GF-D8 (cell line): ENCODE measurements at places on chromosomes 2 and 18.

DNA sequence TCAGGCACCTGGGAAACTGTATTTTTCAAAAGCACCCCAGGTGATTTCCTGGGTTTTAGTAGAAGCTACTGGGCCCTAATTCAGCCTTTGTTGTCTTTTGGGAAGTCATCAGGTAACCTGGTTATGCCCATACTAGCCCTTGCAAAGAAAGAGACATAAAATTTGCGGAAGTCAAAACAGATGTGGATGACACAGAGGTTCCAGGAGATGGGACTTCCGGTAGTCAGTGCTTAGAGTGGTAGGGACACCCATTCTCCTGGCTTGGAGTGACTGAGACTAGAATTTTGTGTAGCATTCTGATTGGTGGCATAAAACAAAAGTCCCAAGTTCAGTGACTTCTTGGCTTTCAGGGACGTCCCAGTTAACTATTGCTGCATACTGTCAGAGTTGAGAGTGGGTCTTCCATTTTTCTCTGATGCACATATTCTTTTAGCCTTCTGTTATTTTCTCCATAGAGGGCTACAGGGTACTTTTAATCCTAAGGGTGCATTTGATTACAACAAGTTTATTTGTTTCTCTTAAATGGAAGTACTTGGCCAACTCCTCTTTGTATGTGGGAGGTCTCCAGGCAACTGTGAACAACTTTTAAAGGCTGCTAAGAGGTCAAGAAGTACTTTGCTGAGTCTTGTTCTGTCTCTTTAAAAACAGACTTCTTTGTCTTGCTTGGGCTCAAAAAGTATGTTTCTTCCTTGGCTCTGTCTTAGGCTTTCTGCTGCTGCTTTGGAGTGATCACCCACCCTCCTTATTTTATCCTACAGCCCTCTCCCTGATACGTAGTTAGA is 8.8 kb downstream of the NAB1 start:
- DNase-seq = no peak

DNA sequence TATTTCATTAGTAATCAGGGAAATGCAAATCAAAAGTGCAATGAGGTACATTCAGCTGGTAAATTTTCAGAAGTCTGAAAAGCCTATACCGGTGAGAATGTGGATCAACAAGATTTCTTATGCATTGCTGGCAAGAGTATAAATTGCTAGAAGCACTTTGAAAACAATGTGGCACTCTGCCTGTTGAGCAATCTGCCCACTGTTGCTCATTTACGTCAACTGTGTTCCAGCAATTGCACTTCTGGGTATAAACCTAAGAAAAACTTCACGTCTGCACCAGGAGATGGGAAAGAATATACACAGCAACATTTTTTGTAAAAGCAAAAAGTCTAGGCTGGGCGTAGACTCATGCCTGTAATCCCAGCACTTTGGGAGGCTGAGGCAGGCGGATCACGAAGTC is 40.8 kb downstream of the MTERF4 start:
- no peak for DNase-seq

GRCh38 chr2:35598310-35598709 is 757.3 kb upstream of the CRIM1 start:
- no peak for DNase-seq

- no peak for DNase-seq
These were observed 316.5 kb downstream of the CYP26B1 start for GRCh38 chr2:71831193-71831577.

DNA sequence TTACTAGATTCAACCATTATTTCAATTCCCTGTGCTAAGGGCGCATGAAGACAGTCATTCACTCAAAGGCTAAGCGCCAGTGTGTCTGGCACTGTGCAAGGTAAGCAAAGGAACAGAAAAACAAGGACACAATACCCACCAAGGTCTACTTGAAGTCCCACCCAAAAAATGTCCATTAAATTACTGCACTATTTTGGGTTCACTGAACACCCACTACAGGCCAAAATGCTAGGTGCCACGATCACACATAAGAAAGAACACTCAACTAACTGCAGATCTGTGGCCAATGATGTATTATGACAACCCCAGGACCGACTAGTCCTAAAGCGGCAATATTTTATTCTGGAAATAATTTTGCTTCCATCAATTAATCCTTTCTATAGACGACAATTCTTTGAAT is 1.8 kb downstream of the TMEM131 start:
- no peak for DNase-seq

DNA sequence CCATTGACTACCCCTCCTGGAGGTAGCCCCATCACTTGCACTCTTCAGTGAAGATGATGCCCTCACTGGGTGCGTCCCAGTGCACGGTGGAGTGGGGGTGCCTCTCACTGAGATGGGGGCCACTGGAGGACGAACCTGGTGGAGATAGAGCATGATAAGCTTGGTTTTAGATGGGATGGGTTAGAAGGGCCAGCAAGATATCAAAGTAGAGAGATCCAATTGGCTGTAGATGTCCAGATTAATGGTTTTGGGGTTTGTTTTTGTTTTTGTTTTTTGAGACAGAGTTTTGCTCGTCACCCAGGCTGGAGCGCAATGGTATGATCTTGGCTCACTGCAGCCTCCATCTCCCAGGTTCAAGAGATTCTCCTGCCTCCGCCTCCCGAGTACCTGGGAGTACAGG is 28.3 kb downstream of the DPYSL5 start:
- DNase-seq = no peak

- no peak for DNase-seq
These were observed 11.7 kb downstream of the DOK1 start for GRCh38 chr2:74566076-74566753.

DNA sequence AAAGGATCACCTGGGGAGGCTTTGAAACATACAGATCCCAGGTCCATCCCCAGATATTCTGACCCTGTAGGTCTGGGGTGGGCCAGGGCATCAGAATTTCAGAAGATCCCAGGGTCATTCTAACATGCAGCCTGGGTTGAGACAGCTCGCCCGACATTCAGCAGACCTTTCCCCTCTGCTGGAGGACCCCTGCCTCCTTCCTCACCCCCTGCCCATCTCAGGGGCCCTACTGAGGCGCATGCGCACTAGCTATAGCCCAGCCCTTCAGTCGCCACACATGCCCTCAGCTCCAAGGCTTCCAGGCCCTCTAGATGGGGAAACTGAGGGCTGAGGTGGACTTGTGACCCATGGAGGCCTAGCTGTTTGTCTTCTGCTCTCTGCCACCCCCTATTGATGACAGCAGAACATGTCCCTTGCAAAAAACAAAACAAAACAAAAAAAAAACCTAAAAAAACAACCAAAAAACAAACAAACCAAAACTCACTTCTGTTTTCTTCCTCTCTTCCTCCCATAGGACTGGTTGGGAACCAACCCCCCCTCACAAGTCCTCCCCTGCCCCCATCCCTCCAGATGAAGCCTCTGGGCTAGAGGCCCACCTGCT is 91.3 kb downstream of the ZBTB7C start:
- DNase-seq = no peak

GRCh38 chr2:10963155-10963554 is 51.4 kb downstream of the KCNF1 start:
- DNase-seq = no peak

GRCh38 chr2:72212486-72212855 is 64.8 kb upstream of the CYP26B1 start:
- no peak for DNase-seq

DNA sequence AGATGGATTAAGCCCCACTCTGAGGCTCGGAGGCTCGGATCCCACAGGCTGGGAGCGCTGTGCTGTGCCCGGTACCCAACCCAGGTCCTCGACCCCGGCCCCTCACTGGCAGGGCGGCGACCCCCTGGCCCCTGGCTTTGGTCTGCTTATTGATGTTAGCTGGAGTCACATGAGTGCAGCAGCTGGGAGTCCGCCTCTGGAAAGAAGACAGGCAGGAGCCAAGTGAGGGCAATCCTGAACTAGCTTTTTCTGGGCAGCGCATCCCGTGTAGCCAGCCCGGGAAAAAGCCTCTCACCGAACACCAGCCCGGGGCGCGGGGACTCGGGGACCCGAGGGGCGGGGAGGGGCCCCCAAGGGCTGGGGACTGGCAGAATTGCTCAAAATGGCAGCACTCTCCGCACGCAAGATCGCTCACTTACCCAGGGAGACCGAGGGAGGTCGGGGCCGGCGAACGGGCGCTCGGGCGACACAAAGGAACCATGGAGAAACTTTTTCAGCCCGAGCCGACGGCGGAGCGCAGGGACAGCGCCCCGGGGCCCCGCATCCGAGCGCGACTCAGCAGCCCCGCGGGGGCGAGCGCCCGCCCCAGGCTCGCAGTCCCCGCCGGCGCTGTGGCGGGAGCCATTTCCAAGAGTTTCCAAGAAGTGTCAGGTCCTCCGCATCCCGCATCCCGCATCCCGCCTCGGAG is 567 bp downstream of the TMEM200C start:
- DNase-seq = no peak

GRCh38 chr2:236887531-236887930 is 198.2 kb upstream of the COPS8 start:
- DNase-seq = no peak

- DNase-seq = no peak
These were observed 35.0 kb downstream of the NRP2 start for GRCh38 chr2:205717175-205717846.

DNA sequence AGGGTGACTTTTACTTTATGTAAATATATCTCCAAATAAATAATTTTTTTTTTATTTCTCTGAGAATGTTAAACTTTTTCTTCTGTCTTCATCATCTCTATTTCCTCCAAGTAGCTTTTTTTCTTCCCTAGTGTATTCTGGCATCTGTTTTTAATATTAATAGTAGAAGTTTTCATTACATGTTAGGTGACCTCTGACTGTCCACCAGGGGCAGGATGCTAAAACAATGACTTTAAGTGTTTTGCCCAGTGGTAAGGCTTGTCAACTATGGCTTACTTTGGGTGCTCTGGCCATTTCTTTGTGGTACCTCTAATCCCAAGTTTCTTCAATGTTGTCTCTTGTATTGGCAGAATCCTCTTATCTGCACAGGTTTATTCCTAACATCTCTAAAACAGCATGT is 127.1 kb downstream of the SRBD1 start:
- DNase-seq = no peak

DNA sequence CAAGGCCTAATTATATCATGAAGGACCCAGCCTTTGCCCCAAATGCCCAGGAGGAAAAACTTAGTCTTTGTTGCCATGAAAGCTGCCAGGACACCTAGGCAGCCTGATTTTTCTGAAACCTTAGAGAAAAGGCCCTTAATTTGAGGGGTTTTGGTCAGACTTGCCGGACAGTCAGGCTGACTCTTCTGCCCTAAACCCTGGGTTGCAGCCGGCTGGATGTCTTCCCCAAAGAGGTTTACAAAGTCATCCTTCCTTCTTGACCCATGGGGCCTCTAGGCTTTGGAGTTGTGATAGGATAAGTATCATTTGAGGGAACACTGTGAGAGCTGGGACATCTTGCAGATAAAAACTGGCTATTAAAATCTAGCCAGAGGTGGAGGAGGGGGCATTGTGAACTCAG is 2.4 kb upstream of the HOXD1 start:
- DNase-seq = no peak

GRCh38 chr2:36823862-36824261 is 127.4 kb downstream of the VIT start:
- no peak for DNase-seq

DNA sequence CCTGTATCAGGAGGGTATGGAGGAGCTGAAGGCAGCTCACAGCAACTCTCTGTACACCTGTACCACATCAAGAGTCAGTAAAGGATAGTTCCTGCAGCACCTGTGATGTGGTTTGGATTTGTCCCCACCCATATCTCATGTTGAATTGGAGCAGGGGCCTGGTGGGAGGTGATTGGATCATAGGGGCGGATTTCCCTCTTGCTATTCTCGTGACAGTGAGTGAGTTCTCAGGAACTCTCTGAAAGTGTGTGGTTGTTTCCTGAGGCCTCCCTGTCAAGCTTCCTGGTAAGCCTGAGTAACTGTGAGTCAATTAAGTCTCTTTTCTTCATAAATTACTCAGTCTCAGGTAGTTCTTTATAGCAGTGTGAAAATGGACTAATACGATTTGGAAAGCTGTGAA is 28.9 kb downstream of the OSBPL1A start:
- no peak for DNase-seq

DNA sequence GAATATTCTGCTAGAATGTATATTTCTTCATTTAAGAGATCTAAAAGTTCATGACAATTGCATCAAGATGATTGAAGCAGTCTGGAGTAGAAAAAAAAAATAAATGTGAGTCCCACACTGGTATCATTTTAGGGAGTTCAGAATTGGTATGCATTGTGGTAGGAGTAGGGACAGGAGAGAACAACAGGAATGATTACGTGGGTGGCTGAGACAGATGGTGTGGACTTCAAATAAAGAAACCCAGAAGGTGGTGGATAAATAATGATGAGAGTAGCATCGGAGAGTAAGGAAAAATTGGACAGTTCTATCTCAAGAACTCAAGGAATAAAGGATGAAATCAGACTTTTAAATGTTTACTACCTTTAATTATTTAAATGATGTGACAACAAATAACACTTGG is 289.6 kb downstream of the GALNT13 start:
- DNase-seq = no peak

DNA sequence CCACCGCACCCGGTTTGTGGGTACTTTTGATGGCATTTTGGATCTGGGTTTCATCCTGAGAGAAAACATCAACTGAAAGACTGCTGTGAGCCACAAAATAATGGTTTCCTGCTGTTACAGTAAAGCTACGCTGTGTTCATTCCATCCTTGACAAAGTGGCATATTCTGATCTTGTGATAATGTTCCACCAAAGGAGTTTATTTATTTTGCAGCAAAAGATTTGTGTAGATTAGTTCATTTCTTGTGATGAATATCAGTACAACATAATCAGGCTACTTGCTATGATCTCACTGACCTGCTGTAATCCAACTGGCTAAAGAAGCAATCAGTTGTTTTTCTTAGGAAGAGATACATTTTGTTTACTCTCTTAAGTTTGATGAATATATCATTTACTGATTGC is 45.0 kb downstream of the EEF1B2 start:
- DNase-seq = no peak

GRCh38 chr2:74011246-74011645 is 26.5 kb downstream of the TET3 start:
- DNase-seq = no peak

GRCh38 chr2:138994502-138994901 is 214.3 kb upstream of the NXPH2 start:
- DNase-seq = no peak

DNA sequence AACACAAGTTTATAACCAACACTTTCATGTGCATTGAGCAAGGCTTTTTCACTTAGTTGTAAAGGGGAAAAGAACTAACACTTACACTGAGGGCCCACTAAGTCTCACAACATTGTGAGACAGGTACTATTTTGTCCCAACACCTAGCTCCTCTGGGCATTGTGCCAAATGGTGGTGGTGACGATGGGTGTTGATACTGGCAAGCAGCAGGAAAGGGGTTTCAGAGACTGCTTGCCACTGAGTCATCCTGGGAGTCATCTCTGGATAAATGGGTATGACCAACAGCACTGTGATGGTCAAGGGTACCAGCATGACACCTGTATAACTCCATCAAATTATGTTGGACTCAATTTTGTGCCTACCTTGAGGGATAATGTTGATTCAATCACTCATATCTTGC is 138.8 kb upstream of the ITGA6 start:
- no peak for DNase-seq
